ENCODE measurements at places on chromosomes 5 and 9.
A peak's percentile ranks its signal among the peaks of the same experiment; 100 is the strongest.

DNA sequence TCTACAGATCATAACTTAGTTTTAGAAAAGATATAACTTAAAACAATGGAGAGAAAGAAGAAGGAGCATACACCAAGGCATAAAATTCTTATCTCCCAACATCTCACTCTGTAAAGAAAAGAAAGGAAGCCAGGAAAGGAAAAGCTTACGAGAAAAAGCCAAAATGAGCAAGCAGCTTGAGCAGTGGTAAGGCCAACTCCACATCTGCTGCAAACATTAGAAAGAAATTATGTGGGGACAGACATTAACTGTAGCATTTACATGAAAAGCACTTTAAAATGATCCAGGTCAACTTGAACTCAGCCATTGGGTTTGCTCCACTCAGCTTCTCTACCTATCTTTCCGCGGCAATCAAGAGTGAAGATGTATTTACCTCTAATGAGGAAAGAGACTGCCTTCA is 176.9 kb downstream of the BNC2 start:
- no peak for DNase-seq
- H3K36me3 ChIP-seq, result no peaks in the 10 kb centered on the region
- no peak overlapping the region for H3K27ac ChIP-seq
- H3K27me3 ChIP-seq, result no peaks in the 10 kb centered on the region
- H3K4me3 ChIP-seq, result no peak overlapping the region
- H3K4me1 ChIP-seq, result no peaks in the 10 kb centered on the region

GRCh38 chr5:96721351-96721977 is 59.3 kb downstream of the CAST start:
- no peaks in the 10 kb centered on the region for H3K36me3 ChIP-seq
- DNase-seq, result no peak
- H3K27ac ChIP-seq, result no peak overlapping the region
- H3K4me3 ChIP-seq, result no peak overlapping the region
- no peaks in the 10 kb centered on the region for H3K27me3 ChIP-seq
- peaks cover 2% of the 10 kb centered on the region for H3K4me1 ChIP-seq

GRCh38 chr5:10712574-10713366 is 48.3 kb downstream of the DAP start:
- no peaks in the 10 kb centered on the region for H3K36me3 ChIP-seq
- H3K27me3 ChIP-seq, result no peaks in the 10 kb centered on the region
- H3K4me1 ChIP-seq, result no peaks in the 10 kb centered on the region

DNA sequence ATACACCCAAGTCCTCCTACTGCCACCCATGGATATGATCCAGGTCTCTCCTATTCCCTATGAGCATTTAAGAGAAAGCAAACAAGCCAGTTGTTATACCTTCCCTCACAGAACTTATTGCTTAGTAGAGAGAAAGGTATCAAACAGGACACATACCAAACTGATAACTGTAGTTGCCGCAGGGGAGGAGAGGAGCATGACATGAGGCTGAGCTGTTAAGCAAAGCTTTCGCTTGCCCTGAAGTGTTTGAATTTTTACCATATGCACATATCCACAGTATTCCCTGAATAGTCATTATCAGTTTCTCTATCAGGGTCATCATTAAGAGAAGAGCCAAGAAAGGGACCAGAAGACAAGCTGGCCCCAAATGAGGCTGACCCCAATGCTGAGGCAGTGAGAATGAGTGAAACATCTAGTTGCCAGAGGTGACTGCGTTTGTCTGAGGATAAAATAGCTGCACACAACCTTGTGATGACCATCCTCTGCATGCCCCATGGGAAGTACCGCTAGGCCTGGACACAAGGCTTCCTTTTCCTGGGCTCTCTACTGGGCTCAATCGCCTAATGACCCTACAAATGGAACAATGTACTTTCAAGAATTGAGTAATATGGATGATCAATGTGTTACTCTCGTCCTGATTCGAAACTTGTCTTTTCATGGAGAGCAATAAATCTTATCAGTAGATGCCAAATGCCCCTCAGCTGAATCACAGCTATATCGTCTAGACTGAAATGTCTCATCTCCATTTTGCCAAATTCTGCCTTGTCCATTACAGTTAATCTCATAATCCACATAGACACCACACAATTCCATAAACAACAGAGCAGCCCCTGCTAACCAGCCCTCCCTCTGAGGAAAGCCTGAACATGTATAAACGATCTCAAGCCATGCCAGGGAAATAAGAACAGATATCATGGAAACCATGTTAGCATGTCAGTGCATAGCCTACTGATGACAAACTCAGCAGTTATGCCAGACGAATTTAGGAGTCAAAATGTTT is 4.3 kb upstream of the IFNK start:
- H3K36me3 ChIP-seq, result no peaks in the 10 kb centered on the region
- H3K4me1 ChIP-seq, result no peaks in the 10 kb centered on the region
- no peak for DNase-seq
- no peak overlapping the region for H3K27ac ChIP-seq
- no peak overlapping the region for H3K4me3 ChIP-seq
- no peaks in the 10 kb centered on the region for H3K27me3 ChIP-seq

DNA sequence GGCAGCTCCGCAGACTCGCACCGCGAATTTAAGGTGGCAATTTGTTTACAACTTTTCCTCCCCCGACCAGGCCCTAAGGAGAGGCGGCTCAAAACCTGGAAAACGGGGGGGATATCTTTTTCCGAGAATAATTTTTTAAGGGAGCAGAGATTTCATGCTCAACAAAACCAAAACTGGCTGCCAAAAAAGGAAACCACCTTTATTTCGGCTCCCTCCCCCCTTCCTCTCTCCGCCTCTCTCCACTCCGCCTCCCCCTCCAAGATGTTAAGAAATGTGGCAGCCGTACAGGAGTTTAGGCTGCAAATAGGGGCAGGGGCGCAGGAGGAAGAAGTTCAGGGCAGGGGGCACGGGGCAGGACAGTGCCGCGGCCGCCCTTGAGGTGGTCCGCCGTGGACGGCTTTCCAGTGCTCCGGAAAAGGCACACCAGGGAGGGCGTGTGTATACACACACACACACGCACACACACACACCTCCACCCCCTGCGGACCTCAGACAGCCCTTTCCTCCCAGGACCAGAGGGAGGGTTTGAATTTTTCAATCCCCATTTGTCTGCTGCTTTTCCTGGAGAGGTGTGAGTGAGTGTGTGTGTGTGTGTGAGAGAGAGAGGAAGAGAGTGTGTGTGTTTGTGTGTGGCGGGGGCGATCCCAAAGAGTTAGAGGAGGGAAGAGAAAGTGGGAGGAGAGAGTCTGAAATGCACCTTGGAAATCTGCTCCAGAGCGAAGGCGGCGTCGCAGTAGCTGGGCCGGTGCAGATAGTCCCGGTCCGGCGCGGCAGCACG is 9.1 kb downstream of the PTCH1 start:
- no peaks in the 10 kb centered on the region for H3K4me1 ChIP-seq
- peak; percentile 63 for DNase-seq
- peak overlapping the region; percentile 48 for H3K27ac ChIP-seq

DNA sequence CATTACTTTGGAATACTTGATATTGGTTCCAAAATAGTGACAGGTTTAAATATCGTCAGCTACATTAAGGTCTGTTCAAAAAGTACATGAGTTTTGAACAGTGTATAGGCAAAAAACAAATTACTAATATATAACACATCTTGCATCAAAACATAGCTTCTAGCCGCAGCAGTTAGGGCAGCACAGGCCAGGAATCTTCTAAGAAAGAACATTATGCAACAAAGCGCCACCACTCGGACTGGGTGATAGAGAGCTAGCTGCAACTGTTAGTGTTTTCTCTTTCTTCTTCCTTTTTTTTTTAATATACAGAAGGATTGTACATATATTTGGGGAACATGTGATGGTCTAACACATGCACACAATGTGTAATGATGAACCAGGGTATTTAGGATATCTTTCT is 504.5 kb downstream of the NR2F1-AS1 start:
- no peak for DNase-seq
- H3K4me3 ChIP-seq, result no peak overlapping the region
- no peaks in the 10 kb centered on the region for H3K36me3 ChIP-seq
- no peaks in the 10 kb centered on the region for H3K4me1 ChIP-seq
- H3K27me3 ChIP-seq, result no peaks in the 10 kb centered on the region
- no peak overlapping the region for H3K27ac ChIP-seq

- H3K27me3 ChIP-seq, result peaks cover 1% of the 10 kb centered on the region
- no peak for DNase-seq
- no peak overlapping the region for H3K27ac ChIP-seq
- H3K4me3 ChIP-seq, result no peak overlapping the region
Measured at GRCh38 chr5:99061711-99062110, 132.9 kb upstream of the CHD1 start.

DNA sequence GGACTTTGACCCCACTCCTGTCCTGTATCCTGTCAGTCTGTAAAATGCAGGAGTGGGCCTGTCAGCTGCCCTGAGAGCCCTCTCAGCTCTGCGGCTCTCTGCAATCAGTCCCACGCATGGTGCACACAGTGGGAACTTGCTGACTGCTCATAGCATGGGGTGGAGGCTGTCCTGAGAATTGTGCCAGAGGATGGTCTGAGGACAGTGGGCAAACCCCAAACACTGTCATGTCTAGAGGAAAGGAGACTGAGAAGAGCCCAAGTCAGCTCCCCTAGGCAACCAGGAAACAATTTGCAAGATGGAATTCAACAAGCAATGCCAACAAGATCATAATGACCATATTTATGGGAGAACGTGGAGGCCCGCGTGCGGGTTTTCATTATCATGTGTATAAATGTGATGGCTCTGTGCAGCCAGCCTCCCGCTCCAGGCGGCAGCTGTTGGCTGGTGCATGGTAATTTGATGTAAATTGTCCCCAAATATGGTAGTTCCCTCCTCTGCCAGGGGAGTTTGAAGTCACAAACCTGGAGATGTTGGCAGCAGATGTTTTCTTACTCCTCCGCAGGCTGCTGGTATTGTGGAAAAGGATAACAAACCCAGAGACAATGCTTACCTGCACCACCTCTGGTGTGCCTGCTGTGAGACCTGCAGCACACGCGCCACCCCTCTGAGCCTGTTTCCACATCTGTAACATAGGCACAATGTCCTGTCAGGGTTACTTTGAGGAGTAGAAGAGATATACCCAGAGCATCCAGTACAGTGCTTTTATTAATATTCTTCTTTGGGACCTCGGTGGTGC is 39.8 kb upstream of the ALDH1B1 start:
- no peaks in the 10 kb centered on the region for H3K27me3 ChIP-seq
- no peaks in the 10 kb centered on the region for H3K4me1 ChIP-seq
- no peak for DNase-seq
- no peak overlapping the region for H3K4me3 ChIP-seq

GRCh38 chr5:37569466-37569865 is 190.3 kb downstream of the WDR70 start:
- no peak overlapping the region for H3K4me3 ChIP-seq
- H3K27me3 ChIP-seq, result no peaks in the 10 kb centered on the region
- no peaks in the 10 kb centered on the region for H3K36me3 ChIP-seq
- H3K27ac ChIP-seq, result no peak overlapping the region
- DNase-seq, result no peak
- H3K4me1 ChIP-seq, result no peaks in the 10 kb centered on the region

- no peaks in the 10 kb centered on the region for H3K27me3 ChIP-seq
- H3K4me1 ChIP-seq, result no peaks in the 10 kb centered on the region
- no peak for DNase-seq
Measured at GRCh38 chr9:20995616-20996015, 35.8 kb downstream of the HACD4 start.

GRCh38 chr9:91411096-91411771 is 12.4 kb downstream of the NFIL3 start:
- no peak for DNase-seq
- no peaks in the 10 kb centered on the region for H3K27me3 ChIP-seq
- H3K4me3 ChIP-seq, result no peak overlapping the region

- no peak overlapping the region for H3K27ac ChIP-seq
- no peaks in the 10 kb centered on the region for H3K27me3 ChIP-seq
- H3K4me1 ChIP-seq, result no peaks in the 10 kb centered on the region
- no peak for DNase-seq
- no peaks in the 10 kb centered on the region for H3K36me3 ChIP-seq
- H3K4me3 ChIP-seq, result no peak overlapping the region
Measured at GRCh38 chr5:112333331-112333781, 85.7 kb downstream of the EPB41L4A start.

GRCh38 chr5:112267231-112267630 is 151.8 kb downstream of the EPB41L4A start:
- no peak overlapping the region for H3K4me3 ChIP-seq
- H3K27me3 ChIP-seq, result no peaks in the 10 kb centered on the region
- no peak overlapping the region for H3K27ac ChIP-seq
- H3K36me3 ChIP-seq, result peaks cover 4% of the 10 kb centered on the region
- no peak for DNase-seq

DNA sequence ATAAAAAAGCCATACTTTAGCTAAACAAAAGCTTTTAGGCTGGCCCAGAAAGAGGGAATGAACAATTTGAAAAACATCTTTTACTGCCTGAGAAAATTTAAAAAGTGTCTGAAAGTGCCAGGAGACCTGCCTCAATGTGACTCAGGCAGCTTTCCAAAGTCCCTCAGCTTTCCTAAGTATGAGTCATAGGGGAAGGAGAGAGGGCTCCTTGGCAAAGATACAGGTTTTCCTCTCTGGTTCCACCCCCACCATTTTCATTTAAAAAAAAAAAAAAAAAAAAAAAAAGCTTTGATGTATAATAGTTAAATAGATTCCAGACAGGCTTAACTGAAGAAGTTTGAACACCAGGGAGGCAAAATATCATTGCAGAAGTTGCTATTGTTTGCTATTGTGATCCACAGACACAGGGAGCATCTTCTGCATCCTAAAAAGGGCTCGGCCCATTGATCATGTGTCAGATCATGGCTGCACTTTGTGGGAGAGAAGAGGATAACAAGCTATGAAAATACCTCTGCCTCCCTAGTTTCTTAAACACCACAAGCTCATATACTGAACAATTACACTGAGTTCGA is 71.5 kb downstream of the MRPS27 start:
- no peaks in the 10 kb centered on the region for H3K36me3 ChIP-seq
- peak; percentile 64 for DNase-seq
- H3K27ac ChIP-seq, result peak overlapping the region; percentile 67
- H3K27me3 ChIP-seq, result no peaks in the 10 kb centered on the region

DNA sequence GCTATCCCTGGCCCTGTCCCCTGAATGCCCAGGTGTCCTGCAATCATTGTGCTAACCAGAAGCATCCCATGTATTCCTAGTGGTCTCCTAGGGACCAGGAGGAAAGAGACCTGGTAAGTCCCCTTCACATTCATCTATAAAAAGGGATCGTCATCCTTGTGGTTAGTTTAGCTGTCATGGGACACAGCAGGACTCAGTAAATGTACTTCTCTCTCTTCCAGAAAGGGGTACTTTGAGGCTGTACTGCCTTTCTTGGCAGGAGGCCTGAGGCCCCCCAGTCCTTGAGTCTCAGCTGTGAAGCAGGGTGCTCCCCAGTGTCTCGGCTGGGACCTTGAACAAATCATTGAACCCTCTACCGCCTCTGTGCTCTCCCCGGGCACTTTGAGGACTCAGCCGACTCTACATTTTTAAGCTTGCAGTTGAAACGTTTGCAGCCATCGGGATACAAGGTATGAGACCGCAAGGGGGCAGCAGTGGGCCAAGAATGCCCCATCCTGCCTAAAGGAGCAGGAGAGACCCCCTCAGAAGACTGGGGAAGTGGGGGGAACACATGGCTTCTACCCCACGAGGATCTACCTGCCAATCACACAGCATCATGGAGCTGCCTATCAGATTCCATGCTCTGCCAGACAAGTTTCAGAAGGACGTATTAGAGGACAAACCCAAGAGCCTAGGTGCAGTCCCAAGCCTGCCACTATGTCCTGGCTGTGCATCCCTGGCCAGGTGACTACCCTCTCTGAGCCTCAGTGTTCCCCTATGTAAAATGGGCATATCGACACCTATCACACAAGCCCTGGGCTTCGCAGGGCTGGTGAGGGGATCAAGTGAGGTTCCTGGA is 2.4 kb upstream of the PHYKPL start:
- no peaks in the 10 kb centered on the region for H3K27me3 ChIP-seq
- no peak overlapping the region for H3K4me3 ChIP-seq

- H3K27ac ChIP-seq, result no peak overlapping the region
- H3K36me3 ChIP-seq, result peaks cover 2% of the 10 kb centered on the region
- peak; percentile 79 for DNase-seq
- H3K4me1 ChIP-seq, result no peaks in the 10 kb centered on the region
- H3K27me3 ChIP-seq, result no peaks in the 10 kb centered on the region
- peak overlapping the region; percentile 97 for H3K4me3 ChIP-seq
Measured at GRCh38 chr5:218457-219291, 554 bp downstream of the SDHA start.

Measured in aorta (tissue), 5 donors.